Kidney (tissue), 22 donors: ENCODE measurements at places on chromosomes 5 and 9. TPM values are rescaled to one million over a fixed set of nuclear protein-coding genes. Genes with fewer than 3 reads are reported as not detected.

Gene C9orf43
- total RNA-seq, result 0.50 TPM

DNA sequence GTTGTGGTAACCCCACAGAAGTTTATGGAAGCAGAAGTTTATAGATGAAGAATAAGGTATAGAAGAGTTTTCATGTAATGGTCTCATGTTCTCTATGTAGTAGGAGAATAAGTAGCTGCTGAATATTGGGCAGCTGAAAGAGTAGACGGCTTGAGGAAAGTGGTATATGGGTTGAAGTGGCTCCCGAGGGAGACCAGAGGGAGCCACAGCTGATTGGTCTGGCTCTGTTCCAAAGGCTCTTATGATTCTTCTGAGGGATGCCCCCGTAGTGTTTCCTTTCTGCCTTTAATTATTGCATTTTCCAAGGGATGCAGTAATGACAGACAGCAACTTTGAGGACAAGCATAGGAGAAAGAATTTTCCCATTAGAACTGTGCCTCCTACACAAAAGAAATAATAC is 30.1 kb upstream of the TENT2 start:
- H3K36me3 ChIP-seq, result no peaks in the 10 kb centered on the region
- no peak for DNase-seq
- no peaks in the 10 kb centered on the region for H3K27me3 ChIP-seq

- H3K27ac ChIP-seq, result no peak overlapping the region
- H3K4me1 ChIP-seq, result no peaks in the 10 kb centered on the region
- no peaks in the 10 kb centered on the region for H3K36me3 ChIP-seq
- H3K27me3 ChIP-seq, result no peaks in the 10 kb centered on the region
- DNase-seq, result no peak
Measured at GRCh38 chr5:27403243-27403882, 365.0 kb upstream of the CDH9 start.

DNA sequence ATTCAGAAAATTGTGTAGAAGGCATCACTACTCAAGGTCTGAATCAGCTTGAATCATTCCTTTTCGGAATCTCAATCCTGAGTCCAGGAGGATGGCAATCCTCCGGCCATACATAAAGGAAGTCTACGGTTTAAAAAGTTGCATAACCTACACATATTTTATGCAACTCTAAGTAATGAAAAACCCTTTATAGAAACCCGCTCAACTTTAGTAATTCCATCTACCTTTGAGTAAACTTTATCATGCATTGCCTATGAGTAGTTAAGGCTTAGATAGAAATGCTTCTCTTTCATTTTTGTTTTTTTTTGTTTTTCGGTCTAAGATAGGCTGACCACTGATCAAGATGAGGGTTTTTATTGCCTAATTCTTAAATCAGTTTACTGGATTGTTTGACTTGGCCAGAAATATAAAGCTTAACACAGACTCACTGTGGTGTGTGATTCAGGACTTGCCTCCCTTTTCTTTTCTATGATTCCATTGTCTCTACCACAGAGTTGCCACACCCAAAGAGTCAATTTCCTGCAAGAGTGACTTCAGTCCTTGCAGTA is 85.0 kb downstream of the LURAP1L start:
- H3K36me3 ChIP-seq, result no peaks in the 10 kb centered on the region
- H3K4me3 ChIP-seq, result no peak overlapping the region
- H3K27ac ChIP-seq, result no peak overlapping the region
- DNase-seq, result no peak

Gene IL33
- 22.7 TPM for total RNA-seq
